ENCODE measurements at places on chromosomes 13 and 19.
A peak's percentile ranks its signal among the peaks of the same experiment; 100 is the strongest.

DNA sequence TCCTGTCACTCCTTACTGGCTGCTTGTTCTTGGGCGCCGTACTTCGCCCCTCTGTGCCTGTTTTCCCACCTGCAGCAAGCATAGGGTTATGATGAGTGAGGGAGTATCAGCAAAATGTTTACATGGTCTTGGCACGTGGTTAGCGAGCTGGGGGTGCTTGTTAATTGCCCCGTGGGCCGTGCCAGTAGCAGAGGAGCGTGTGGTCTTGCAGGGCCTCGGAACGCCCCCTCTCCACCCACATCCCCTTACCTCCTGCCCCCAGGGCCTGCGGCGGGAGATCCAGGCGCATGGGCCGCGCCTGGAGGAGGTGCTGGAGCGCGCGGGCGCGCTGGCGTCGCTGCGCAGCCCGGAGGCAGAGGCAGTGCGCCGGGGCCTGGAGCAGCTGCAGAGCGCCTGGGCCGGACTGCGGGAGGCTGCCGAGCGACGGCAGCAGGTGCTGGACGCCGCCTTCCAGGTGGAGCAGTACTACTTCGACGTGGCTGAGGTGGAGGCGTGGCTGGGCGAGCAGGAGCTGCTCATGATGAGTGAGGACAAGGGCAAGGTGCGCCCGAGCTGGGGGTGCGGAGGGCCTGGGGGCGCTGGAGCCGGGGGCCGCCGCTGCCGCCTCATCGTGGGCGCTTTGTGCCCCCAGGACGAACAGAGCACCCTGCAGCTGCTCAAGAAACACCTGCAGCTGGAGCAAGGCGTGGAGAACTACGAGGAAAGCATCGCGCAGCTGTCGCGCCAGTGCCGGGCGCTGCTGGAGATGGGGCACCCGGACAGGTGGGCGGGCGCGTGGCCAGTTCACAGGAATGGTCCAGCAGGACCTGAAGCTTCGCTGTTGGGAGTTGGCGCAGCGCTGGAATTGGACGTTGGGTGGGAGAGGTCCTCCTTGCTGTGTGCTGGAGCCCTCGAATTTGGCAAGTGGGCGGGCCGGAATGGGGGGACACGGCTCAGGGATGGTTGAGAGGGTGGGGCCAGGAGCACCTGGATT, 22.5 kb upstream of the SHKBP1 start:
- H3K27ac ChIP-seq: no peak overlapping the region
- H3K27me3 ChIP-seq: peaks cover 44% of the 10 kb centered on the region
- H3K4me1 ChIP-seq: peaks cover 7% of the 10 kb centered on the region
- H3K4me3 ChIP-seq: no peak overlapping the region
- no peaks in the 10 kb centered on the region for H3K36me3 ChIP-seq

DNA sequence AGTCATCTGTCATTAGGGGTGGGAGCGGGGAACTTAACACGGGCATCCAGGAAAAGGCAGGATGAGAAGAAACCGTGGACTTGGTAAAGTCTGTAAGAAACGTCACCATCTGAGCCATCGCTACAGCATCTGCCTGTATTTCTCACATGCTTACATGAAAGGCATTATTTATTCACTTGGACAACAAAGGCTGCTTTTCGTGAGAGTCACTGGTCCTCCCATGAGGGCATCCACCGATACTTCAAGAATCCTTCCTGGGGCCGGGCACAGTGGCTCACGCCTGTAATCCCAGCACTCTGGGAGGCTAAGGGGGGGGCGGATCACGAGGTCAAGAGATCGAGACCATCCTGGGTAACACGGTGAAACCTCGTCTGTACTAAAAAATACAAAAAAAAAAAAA, 16.1 kb downstream of the ZNF446 start:
- H3K4me1 ChIP-seq: peaks cover under 1% of the 10 kb centered on the region
- no peak for DNase-seq
- H3K27ac ChIP-seq: no peak overlapping the region
- no peak overlapping the region for H3K4me3 ChIP-seq
- no peaks in the 10 kb centered on the region for H3K36me3 ChIP-seq

DNA sequence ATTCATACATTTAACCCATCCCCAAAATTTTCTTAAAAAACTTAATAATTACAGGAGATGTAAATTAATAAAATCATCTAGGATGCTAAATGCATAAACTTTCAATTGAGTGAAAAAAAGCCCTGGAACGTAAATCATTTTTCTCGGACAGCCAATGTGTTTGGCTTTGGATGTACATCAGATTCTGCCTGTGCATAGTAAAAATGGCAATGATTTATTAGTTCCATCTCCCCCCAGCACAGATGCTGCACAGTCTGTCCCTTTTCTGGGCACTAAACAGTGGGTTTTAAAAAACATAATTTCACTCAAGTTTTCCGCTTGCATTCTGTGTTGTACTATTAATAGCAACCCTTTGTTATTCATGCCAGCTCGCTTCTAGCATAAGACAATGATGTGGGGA, 147.7 kb downstream of the TM9SF2 start:
- H3K36me3 ChIP-seq: no peaks in the 10 kb centered on the region
- H3K27ac ChIP-seq: no peak overlapping the region
- H3K27me3 ChIP-seq: no peaks in the 10 kb centered on the region
- no peak overlapping the region for H3K4me3 ChIP-seq

GRCh38 chr13:111076155-111077013, 38.7 kb upstream of the ARHGEF7 start:
- DNase-seq: no peak
- no peak overlapping the region for H3K4me3 ChIP-seq
- H3K4me1 ChIP-seq: no peaks in the 10 kb centered on the region
- no peak overlapping the region for H3K27ac ChIP-seq
- no peaks in the 10 kb centered on the region for H3K36me3 ChIP-seq

- no peaks in the 10 kb centered on the region for H3K4me1 ChIP-seq
- H3K27ac ChIP-seq: no peak overlapping the region
- no peaks in the 10 kb centered on the region for H3K36me3 ChIP-seq
- no peak overlapping the region for H3K4me3 ChIP-seq
- H3K27me3 ChIP-seq: peaks cover 17% of the 10 kb centered on the region
Measured at GRCh38 chr13:24717217-24717616, 37.0 kb downstream of the ATP12A start.

GRCh38 chr19:4713384-4713951, 10.2 kb downstream of the DPP9 start:
- H3K36me3 ChIP-seq: peaks cover 79% of the 10 kb centered on the region
- peak overlapping the region; percentile 91 for H3K27ac ChIP-seq
- H3K27me3 ChIP-seq: no peaks in the 10 kb centered on the region
- H3K4me1 ChIP-seq: peaks cover 53% of the 10 kb centered on the region

DNA sequence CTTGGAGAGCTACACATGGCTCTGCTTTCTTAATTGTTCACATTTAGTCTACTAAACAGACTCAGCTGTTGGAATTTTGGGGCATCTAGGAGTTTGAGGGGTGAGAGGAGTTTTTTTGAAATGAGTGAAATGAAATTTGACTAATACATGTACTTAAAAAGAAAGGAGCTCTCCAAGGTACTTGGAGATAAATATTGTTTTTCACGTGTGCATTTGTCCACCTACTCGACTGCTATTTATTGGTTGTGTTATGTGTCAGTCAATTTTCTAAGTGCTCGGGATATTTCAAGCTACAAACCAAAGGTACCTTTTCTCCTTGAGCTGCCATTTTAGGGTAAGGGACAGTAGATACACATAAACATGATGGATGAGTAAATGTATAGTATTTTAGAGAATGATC, 697.0 kb downstream of the LIG4 start:
- H3K4me1 ChIP-seq: no peaks in the 10 kb centered on the region
- H3K4me3 ChIP-seq: no peak overlapping the region

DNA sequence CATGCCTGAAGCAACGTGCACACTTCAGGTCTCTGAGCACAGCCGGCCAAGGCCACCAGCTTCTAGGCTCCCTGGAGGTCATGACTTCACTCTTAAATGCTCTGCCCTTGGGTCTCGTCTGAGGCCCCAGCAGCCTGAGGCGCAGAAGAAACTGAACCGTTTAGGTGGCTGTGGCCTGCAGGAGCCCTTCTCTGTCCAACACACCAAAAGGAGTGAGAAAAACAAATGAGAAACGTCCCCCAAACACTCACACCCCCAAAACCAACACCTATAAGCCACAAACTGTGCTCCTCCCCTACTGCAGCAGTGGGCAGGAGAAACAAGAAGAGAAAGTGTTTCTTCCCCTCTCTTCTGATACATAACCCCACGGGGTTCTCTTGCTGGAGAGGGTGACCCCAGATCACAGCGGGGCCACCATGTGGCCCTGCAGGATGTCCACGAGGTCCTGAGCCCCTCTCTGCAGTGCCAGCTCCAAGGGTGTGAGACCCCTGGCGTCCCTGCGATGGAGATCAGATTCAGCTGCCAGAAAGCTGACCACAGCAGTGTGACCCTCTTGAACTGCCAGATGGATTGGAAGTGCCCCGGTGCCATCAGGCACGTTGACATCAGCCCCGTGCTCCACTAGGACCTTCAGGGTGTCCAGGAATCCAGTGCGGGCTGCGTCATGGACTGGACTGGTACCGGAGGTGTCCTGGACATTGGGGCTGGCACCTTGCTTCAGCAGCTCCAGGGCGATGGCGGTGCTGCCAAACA, 1.0 kb upstream of the KRI1 start:
- H3K27me3 ChIP-seq: no peaks in the 10 kb centered on the region
- peak overlapping the region; percentile 92 for H3K4me3 ChIP-seq
- H3K4me1 ChIP-seq: peaks cover 44% of the 10 kb centered on the region

DNA sequence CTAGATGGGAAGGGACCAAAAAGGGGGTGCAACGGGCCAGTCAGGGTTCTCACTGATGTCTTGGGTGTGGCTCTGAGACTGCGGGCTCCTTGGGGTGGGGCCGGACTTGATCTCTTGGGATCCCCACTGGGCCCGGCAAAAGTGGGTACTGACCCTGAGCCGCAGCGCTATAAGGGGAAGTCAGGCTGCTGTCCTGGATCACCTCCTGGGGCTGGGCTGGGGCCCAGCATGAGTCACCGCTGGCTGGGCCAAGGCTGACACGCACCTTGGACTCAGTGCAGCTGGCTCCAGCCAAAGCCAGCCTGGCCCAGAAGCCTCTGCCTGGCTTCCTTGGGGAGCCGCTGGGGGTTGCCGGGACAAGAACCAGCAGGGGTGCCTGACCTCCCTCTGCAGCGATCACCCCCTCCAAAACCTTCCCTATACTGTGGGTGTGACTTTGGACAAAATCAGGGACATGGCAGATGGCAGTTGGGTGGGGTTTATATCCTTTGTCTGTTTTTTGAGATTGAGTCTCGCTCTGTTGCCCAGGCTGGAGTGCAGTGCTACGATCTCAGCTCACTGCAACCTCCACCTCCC, 617 bp upstream of the IQCN start:
- peaks cover 12% of the 10 kb centered on the region for H3K36me3 ChIP-seq

GRCh38 chr19:47520839-47521238, 6.0 kb upstream of the NAPA start:
- peaks cover 2% of the 10 kb centered on the region for H3K4me1 ChIP-seq
- no peak overlapping the region for H3K4me3 ChIP-seq
- no peak for DNase-seq

GRCh38 chr13:96552559-96552958, 441.7 kb downstream of the OXGR1 start:
- no peak overlapping the region for H3K4me3 ChIP-seq
- no peak for DNase-seq
- no peaks in the 10 kb centered on the region for H3K4me1 ChIP-seq
- no peak overlapping the region for H3K27ac ChIP-seq

GRCh38 chr13:59519819-59520218, 643.9 kb downstream of the DIAPH3 start:
- H3K27me3 ChIP-seq: no peaks in the 10 kb centered on the region
- H3K36me3 ChIP-seq: no peaks in the 10 kb centered on the region
- H3K4me3 ChIP-seq: no peak overlapping the region
- no peak overlapping the region for H3K27ac ChIP-seq
- DNase-seq: no peak

DNA sequence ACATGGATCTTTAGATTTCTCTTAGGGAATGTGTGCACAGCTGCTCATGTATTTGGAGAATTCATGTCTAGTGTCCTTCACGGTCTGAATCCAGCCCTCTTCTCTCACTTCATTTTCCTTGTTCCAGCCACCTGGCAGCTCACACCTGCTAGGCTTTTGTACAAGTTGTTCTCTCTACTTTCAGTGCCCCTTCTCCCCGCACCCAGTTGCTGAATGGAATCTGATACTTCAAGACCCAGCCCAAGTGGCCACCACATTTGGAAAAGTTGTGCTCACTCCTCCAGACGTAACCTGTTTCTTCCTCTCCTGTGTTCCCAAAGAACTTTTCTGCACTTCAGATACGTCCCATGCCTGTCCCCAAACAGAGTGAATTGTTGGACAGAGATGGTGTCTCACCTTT, 235.6 kb downstream of the SHISA2 start:
- no peak overlapping the region for H3K27ac ChIP-seq
- no peak overlapping the region for H3K4me3 ChIP-seq
- H3K27me3 ChIP-seq: no peaks in the 10 kb centered on the region
- H3K36me3 ChIP-seq: no peaks in the 10 kb centered on the region

Measured in suprapubic skin (tissue), 4 donors.